Activated CD4-positive, alpha-beta T cell treated with anti-CD3 and anti-CD28 coated beads for 36 hours (primary cell): ENCODE measurements at places on chromosomes 12 and 14.

GRCh38 chr14:59086241-59086882, 102.1 kb upstream of the DAAM1 start:
- no peak for DNase-seq

DNA sequence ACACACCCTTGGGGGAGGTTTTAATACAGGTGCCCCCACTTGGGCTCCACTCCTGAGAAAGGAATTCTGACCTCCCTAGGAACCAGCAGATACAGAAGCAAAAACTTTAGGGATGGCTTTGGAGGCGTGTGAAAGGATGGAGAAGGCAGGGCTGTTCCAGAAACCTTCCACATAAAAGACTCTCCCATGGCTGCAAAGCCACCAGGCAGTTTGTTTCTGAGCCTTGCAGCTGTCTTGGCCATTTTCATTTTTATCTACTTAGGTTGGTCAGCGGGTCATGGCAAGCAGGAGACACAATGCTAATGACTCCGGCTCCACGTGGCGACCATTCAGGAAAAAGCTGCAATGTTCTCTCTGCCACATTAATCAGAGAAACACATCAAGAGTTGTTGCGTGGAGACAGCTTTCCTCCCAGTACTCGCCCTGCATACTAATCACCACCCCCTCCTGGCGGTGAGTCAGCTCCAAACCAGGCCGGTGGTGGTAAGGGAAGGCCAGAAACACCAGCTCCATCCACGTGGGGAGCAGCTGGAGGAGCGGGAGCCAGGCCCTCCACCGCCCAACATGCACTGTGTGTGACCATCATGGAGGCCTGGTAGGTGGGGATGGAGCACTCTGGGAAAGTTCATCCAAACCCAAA, 30.9 kb upstream of the IRF2BPL start:
- DNase-seq: peak; percentile 55

DNA sequence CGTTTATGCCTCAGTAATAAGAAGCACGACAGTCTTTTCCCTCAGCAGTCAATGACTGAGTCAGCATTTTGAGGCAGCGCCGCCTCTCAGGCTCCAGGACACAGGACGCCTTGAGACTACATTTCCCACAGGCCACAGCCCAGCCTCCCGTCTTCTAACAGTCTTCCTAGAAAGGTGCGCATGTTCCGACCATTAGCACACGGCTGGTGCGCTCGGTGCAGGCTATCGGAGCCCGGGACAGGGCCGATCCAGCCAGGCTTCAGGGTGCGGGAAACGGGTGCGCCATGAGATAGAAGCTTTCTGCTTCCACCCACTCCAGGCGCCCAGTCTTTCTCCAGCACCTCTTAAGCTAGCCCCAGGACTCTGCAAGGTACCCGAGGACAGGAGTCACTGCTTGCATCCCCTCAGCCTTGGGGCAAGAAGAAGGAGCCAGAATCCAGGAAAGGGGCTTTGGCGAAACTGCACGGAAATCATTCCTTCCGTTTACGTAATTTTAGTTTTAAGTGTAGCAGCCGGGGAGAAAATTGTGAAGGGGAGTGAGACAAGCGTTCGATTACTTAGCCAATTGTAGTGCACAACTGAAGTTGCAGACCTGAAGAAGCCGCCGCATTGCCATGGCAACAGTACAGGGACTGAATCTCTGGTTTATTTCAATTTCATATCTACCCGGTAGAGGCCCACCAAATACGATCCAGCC, 54.0 kb downstream of the ZNF641 start:
- peak; percentile 76 for DNase-seq

GRCh38 chr14:95190857-95191256, 33.5 kb upstream of the DICER1 start:
- no peak for DNase-seq

DNA sequence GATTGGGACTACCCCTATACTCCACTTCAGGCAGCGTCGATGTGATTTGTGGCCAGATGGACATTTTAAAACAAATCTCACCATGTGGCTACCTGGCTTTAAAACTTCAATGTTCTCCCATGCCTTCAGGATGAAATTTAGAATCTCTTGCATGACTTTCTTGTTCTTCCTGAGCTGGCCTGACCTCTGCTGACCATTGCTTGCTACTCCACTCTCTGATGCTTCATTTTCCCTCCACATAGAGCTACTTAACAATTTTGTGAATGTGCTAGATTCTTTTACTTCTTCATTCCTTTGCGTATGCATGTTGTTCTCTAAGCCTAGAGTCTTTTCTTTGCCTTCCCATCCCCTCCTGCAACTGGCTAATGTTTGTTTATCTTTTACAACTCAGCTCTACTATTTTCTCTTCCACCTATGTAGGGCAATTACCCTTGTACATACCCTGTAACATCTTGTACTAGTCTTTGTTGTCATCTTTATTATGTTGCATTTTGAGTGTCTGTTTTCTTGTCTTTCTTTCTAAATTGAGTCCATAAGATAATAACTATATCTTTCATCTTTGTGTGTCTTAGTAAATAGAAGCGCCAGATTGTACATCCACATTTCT, 41.2 kb downstream of the YLPM1 start:
- peak; percentile 43 for DNase-seq

DNA sequence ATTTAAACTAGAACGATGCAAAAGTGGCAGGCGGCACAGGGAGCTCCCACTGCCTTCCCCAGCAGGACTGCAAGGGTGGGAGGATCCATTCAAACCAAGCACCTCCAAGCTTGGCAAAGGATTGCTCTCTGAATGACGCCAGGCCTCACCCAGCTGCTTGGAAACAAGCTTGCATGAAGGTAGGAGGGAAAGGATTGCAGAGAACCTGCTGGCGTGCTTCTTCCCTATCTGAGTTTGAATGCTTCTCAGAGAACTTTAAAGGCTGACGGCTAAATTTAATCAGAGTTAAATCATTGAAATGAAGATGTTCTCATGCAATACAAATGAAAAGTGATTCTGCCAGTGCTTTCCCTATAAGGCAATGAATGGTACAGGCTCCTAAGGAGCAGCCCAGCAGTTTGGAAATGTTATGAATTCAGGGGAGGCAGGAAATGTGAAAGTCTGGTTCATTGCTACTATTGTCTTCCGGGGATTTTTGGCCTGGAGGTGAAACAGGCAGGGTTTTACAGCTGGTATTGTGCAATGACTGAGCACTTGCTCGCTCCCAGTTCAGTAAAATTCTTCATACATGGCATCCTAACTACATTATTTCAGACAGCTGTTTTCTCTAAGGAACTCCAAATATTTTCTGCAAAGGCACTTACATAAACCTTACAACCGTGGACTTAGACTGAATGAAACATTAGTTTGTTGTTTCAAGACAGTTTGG, 31.9 kb upstream of the DUSP6 start:
- DNase-seq: no peak

- DNase-seq: no peak
These were observed 26.0 kb downstream of the XRCC3 start for GRCh38 chr14:103688906-103689902.

- no peak for DNase-seq
These were observed 1025.9 kb upstream of the NOVA1 start for GRCh38 chr14:27623782-27624181.

DNA sequence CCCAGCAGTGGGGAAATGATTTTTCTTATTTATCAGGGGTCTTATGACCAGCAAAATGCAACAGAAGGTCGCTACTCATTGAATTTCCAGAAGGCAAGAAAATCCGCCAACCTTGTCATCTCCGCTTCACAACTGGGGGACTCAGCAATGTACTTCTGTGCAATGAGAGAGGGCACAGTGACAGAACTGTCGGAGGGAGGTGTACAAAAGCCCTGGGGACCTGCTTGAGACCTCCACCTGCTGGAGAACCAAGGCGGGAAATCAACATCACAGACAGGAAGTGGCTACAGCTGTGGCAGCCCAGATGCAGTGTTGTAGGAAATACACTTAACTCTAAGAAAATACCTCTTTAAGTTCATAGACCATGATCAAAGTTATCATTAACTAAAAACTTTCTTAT, 250.9 kb upstream of the OR4E1 start:
- peak; percentile 68 for DNase-seq

- no peak for DNase-seq
These were observed 93.9 kb downstream of the DNAI7 start for GRCh38 chr12:25101092-25101445.

GRCh38 chr14:43161477-43161876, 1345.6 kb downstream of the FSCB start:
- DNase-seq: no peak

- peak; percentile 73 for DNase-seq
These were observed 23.2 kb downstream of the FOS start for GRCh38 chr14:75301666-75302325.

DNA sequence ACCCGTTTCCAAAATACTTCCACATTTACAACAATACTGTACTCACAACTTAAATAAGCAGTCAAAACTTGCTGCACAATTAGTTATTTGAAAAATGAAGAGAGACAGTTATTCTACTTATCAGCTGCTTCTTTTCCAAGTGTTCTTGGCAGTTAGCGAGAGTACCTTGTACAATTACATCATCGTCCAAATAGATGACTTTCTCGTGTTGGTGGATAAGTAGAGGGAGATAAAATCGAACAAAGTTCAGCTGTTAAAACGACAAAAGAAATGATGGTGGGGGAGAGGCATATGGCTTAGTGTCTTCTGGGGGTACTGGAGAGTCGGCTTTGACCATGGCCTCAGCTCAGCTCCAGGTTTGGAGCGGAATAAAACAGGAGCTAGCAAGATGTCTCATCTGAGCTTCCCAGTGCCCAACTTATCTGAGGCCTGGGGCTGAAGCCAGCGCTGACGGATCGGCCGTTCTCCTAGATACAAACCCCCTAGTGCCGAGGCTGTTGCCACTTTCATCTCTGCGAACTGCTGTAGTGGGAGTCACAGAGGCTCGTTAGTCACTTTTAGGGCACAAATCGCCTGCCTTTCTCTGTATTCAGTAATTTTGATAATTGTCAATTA, 31.7 kb downstream of the TDG start:
- no peak for DNase-seq

- no peak for DNase-seq
These were observed 42.8 kb downstream of the STXBP6 start for GRCh38 chr14:25006961-25007795.

- DNase-seq: no peak
These were observed 11.3 kb upstream of the PLBD2 start for GRCh38 chr12:113347107-113347506.

DNA sequence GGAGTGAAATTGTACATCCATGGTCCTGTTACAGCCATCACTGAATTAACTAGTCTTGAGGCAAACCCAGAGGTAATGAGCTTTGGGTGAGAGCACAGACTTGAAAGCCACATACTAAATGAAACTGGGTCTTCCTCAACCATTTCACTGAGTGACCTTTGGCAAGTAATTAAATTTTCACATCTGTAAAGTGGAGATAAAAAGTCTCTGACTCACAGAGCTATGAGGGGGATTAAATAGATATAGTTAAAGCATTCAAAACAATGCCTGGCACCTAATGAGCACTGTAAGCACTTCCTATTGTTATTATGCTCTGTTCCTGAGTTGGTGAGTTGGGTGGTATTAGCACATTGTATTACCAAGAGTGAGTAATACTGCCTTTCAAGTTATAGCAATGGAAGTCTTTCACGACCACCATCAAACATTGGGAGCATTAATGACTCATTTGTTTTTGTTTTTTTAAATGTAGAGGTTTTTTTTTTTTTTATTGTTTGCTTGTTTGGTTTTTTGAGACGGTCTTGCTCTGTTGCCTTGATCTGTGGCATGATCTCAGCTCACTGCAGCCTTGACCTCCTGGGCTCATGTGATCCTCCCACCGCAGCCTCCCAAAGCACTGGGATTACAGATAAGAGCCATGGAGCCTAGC, 12.5 kb upstream of the STRN3 start:
- DNase-seq: no peak

DNA sequence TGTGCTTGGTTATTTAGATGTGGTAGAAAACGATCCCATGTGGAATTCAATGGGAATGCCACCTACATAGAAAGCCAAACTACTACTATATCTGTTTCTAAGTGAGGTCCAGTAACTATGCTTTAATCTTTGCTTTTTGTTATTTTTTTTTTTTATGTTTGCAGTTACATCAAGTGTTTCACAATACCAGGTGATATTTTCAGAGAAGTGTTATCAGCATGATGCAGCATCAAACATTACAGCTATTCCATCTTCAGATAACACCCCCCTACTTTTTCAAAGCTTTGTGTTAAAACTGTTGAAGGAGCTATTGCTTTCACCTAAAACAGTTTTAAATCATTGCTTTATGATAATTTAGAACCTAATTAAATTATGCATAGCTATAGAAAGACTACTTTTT, 163.8 kb upstream of the SLC16A7 start:
- no peak for DNase-seq
